ENCODE measurements at places on chromosomes 6 and 20. TPM values are rescaled to one million over a fixed set of nuclear protein-coding genes. Genes with fewer than 3 reads are reported as not detected.

- H3K4me1 ChIP-seq: no peaks in the 10 kb centered on the region
- DNase-seq: no peak
- no peaks in the 10 kb centered on the region for H3K36me3 ChIP-seq
- H3K4me3 ChIP-seq: no peak overlapping the region
These were observed 41.2 kb downstream of the OPN5 start for GRCh38 chr6:47822856-47823554.

- no peak overlapping the region for H3K27ac ChIP-seq
- peaks cover 7% of the 10 kb centered on the region for H3K27me3 ChIP-seq
- H3K4me1 ChIP-seq: no peaks in the 10 kb centered on the region
- no peak for DNase-seq
These were observed 57.8 kb upstream of the PNRC1 start for GRCh38 chr6:89022798-89023197.

GRCh38 chr6:68049562-68049961 lies 585.5 kb upstream of the ADGRB3 start:
- DNase-seq: no peak
- no peak overlapping the region for H3K4me3 ChIP-seq
- no peaks in the 10 kb centered on the region for H3K36me3 ChIP-seq
- H3K4me1 ChIP-seq: no peaks in the 10 kb centered on the region
- no peaks in the 10 kb centered on the region for H3K27me3 ChIP-seq
- H3K27ac ChIP-seq: no peak overlapping the region

The CNBD2 gene
- total RNA-seq: 3.1 TPM

The SAMD10 gene
- 37.5 TPM for total RNA-seq

Data from activated CD4-positive, alpha-beta T cell treated with anti-CD3 and anti-CD28 coated beads, Interleukin-2, amount 10 ng/mL, durations not matched to agents 24 days and 14 days (primary cell).